ENCODE measurements at places on chromosomes 7 and 10.
A peak's percentile ranks its signal among the peaks of the same experiment; 100 is the strongest.

GRCh38 chr7:85025312-85025756 is 161.5 kb downstream of the SEMA3D start:
- no peak for DNase-seq

- no peak for DNase-seq
These were observed 12.4 kb upstream of the TFAM start for GRCh38 chr10:58372607-58373441.

- no peak for DNase-seq
These were observed 196.8 kb upstream of the POT1 start for GRCh38 chr7:125126376-125126775.

DNA sequence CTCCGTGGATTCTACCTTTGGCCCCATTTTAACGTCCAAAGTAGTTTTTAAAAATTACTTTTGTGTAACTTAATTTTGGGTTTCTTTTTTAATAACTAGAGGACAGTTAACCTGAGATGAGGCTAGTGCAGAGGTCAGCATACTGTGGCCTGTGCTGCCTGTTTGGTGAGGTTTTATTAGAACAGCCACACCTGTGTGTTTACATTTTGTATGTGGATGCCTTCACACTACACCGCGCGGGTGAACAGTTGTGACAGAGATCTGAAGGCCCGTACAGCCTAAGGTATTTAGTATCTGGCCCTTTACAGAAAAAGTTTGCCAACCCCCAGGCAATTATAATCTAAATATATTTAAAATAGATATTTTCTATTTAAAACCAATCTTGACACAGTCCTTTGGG is 46.9 kb downstream of the STK17A start:
- no peak for DNase-seq

- DNase-seq: no peak
These were observed 285.7 kb downstream of the FGFR2 start for GRCh38 chr10:121312587-121312986.

- no peak for DNase-seq
These were observed 5.2 kb downstream of the SH2B2 start for GRCh38 chr7:102291916-102292267.

- DNase-seq: no peak
These were observed 213.6 kb downstream of the DIP2C start for GRCh38 chr10:475709-476454.

DNA sequence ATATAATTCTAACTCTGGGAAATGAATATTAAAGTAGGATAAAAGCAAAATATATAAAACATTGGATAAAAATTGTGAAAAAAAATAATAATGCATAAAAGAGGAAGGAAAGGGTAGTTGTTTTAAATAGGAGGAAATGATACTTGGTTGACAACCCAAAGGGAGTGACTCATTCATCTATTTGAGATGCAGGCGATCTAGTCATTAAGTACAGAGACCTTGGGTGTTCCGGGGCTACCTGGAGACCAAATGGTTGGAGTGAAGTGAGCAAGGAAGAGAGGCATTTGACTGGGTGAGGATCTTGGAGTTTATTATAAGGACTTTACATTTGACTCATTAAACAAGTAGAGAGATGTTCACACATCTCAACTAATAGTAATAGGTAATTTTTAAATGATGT is 111.0 kb downstream of the LRRTM3 start:
- no peak for DNase-seq

GRCh38 chr7:149220534-149220933 is 18.9 kb upstream of the ZNF212 start:
- no peak for DNase-seq

- no peak for DNase-seq
These were observed 3.1 kb upstream of the HOXA9 start for GRCh38 chr7:27168265-27168947.

- DNase-seq: peak; percentile 66
These were observed 463.8 kb downstream of the KCNMA1 start for GRCh38 chr10:77173615-77174461.

DNA sequence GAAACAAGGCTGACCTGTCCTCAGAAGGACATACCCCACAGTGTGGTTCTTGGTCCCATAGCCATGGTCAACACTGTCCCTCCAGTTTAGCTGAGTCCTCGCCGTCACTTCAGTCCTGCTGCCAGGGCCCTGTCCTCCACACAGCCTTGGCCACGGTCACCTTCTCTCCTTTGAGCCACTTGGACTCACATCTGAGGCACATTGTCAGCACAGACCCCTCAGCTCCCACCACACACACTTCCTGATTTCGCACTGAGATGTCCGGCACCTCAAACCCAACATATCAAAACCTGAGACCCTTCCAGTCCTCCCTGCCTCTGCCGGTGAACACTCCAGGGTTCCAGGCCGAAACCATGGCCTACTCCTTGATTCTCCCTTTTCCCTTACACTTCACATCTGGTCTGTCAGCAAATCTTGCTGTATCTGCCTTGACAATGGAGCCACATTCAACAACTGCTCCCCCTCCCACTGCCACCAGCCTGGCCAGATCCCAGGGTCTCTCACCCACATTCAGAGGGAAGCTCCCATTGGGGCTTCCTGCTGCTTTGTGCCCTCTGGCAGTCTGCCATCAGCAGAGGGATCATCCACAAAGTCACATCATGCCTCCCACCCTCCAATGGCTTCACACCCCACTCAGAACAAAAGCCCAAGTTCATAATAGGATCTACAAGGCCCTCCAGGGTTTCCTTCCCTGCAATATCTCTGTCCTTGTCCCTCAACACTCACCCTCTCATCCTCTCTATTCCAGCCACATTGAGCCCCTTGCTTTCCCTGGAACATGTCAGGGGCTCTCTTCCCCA is 219.6 kb upstream of the SHH start:
- no peak for DNase-seq
